T-helper 2 cell (primary cell): ENCODE measurements at places on chromosomes 3 and 15.
A peak's percentile ranks its signal among the peaks of the same experiment; 100 is the strongest.

- no peak for DNase-seq
These were observed 43.8 kb upstream of the LRRFIP2 start for GRCh38 chr3:37218206-37218605.

DNA sequence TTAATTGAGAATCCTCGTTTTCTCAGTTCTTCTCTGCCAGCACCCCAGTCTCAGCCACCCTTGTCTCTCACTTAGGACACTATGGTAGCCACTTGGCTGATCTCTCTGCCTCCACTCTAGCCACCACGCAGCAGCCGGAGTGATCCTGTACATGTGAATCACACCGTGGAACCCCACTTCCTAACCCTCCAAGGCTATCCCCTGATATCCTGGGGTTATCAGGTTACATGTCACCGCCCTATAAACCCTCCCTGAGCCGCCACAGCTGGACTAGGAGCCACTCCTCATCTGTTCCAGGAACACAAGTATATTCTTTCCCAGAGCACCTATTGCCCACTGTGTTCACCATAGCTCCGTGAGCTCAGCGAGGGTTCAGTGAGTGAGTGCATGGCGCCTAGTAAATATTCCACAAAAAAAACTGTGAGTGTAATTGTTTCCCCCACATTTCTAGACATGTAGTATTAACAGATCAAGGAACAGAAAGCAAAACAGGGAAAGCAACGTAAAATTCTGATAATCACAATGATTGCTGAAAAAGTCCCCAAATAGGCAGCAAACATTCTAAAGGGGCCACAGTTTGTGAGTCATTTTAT, 661 bp upstream of the PARP14 start:
- peak; percentile 9 for DNase-seq

DNA sequence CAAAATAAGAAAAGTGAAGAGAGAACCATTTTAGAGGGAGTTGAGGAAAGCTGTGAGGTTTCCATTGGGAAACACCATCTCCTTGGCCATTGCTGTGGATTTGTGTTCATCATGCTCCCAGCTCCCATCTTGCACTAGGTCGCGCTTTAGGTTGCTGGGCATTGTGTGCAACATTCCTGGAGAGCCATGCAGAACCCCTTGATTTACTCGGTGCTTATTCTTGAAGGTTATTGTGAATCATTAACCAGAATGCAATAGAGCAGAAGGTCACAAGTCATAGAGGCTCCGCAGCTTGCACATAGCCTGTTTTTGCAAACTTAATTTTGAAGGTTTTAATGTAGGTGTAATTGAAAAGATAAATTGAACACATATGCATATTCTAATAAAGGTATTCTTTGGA, 239.2 kb upstream of the IL12A start:
- DNase-seq = no peak

DNA sequence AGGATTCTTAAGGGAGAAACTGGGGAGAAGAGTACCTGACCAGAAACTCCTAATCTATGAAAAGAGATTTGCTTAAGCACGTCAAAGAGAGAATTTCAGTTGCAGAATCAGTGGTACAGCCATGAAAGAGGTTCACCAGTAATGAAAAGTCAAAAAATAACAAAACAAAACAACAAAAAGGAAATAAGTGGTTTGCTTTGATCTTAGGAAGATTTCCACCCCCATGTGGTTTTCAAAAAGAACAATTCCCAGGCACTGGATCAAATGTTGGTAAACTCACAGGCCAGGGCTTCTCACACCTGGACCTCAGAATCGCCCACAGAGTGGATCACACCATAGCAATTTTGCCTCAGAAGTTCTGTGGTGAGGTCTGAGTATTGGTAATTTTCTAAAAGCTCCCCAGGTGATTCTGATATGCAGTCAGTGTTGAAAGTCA, 67.5 kb downstream of the TMEM39A start:
- DNase-seq = no peak

- DNase-seq = no peak
These were observed 259 bp upstream of the CILP start for GRCh38 chr15:65211482-65211982.

DNA sequence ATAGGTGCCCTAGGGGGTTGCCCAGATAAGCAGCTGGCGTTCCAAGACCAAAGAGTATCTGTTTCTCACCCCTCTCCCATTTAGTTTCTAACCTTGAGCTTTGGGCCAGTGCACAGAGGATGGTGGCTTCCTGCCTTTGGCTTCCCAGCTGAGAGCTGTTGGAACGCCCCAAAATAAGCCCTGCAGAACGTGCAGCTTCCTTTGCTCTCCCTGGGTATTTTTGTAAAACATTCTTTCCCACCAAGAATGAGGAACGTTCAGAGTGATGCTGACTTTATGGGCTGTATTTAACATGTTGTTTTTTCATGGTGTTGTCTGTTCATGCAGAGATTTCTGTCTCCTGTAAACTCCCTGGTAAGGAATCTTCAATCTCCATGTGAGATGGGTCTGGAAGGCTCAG, 63.8 kb downstream of the LPP start:
- DNase-seq = no peak

GRCh38 chr3:43632269-43632733, 10.5 kb upstream of the ANO10 start:
- DNase-seq = no peak

- DNase-seq = no peak
These were observed 380.8 kb downstream of the LRTM1 start for GRCh38 chr3:54547051-54547450.

DNA sequence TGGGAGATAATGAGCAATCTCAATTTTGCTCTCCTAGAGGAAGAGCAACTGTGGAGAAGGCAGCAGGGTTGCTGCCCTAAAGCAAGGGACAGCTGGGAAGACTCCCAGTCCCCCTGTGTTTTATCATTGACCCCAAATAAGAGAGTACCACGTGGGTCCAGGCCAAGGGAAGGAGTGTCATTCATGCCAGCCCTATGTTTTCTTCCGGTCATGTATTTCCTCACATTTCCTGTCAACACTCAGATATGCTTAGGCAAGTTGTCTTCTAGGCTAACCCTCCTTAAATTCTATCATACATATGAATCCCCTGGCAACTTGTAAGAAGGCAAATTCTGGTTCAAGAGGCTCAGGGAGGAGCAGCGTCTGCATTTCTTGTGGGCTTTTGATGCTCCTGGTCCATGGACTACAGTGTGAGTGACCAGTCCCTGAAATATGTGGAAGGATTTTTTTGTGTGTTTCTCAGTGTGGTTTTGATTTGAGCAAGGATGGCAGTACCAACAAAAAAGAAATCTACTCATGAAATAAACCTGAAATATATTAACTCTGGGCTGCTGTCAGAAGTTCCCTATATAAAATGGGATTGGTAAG, 31.9 kb upstream of the RPP14 start:
- DNase-seq = no peak

- no peak for DNase-seq
These were observed 1311.4 kb downstream of the ROBO2 start for GRCh38 chr3:78351334-78351733.

DNA sequence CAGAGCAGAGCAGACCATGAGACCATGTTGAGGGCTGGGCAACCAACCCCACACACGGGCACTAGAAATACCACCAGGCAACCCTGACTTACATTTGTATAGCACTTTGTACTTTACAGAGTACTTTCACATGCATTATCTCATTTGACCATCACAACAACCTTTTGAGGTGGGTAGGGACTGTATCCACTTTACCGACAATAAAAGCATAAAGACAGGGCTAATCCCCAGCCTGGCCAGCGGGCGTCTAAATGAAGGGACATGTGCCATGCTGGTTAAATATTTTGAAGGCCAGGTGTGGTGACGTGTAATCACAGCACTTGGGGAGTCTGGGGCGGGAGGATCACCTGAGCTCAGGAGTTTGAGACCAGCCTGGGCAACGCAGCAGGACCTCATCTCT, 23.6 kb downstream of the RASGRP1 start:
- no peak for DNase-seq

DNA sequence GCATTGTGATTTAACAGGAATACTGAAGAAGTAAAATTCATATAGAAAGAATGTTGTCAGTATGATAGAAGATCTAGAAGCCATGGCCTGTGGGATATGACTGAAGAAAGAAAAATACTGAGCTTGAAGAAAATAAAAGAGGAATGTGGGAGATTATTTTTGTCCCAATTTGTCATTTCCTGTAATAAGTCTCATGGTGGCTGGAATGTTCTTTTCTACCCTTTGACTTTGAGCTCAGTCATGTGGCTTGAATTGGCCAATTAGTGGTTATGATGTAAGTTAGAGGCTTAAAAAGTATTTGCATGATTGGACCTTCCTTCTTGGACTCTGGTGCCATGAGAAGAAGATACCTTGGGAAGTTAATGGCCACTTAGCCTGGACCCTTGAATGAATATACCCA, 14.1 kb downstream of the APH1B start:
- DNase-seq = no peak

DNA sequence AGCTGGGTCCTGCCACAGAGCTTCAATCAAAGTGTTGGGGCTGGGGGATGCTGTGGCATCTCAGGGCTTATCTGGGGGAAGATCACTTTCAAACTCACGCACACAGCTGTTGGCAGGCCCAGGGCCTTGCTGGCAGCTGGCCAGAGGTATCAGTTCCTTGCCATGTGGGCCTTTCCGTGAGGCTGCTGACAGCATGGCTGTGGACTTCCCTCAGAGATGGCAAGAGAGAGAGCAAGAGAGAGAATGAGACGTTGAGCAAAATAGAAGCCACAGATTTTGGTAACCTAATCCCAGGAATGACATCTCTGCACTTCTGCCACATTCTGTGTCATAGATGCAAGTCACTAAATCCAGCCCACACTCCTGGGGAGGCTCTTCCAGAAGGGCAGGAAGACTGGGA, 91.0 kb downstream of the TPRG1 start:
- peak; percentile 45 for DNase-seq

GRCh38 chr3:112676659-112677234, 35.8 kb upstream of the CCDC80 start:
- DNase-seq = peak; percentile 29

- DNase-seq = no peak
These were observed 154.6 kb upstream of the TLE3 start for GRCh38 chr15:70252056-70252950.

GRCh38 chr15:100310041-100310405, 31.8 kb downstream of the ADAMTS17 start:
- no peak for DNase-seq

DNA sequence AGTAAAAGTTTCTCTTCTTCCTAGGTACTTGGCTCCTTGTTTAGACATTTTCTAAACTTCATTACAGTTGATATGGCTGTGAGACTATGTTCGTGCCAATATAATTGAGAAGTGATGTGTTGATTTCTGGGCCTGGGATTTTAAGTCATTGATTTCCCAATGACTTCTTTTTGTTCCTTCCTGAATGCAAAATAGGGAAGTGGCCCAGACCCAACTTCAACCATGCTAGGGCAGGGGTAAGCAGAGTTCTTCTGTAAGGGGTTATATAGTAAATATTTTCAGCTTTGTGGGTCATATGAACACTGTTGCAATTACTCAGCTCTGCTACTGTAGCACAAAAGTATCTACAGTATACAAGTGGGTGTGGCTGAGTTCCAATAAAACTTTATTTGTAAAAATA, 320.1 kb upstream of the WNT5A start:
- DNase-seq = no peak

DNA sequence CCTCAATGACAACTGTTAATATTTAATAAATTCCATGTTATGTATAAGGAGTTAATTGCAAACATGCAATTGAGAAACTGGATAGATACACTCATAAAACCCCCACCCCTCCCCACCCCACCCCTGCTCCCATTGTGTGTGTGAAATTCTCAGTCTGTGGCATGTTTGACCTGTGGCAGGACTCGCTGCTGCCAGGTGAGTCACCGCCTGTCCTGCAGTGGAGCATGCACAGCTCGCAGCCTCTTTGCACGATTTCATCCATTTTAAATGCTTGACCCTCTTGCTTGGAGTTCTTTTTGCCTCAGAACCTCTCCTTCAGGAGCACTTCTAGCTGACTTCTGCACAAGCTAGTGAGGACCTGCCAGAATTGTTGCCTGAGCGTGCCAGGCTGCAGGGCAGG, 5.3 kb upstream of the APEH start:
- DNase-seq = no peak

- DNase-seq = no peak
These were observed 22.5 kb downstream of the TBC1D2B start for GRCh38 chr15:78054966-78055365.

DNA sequence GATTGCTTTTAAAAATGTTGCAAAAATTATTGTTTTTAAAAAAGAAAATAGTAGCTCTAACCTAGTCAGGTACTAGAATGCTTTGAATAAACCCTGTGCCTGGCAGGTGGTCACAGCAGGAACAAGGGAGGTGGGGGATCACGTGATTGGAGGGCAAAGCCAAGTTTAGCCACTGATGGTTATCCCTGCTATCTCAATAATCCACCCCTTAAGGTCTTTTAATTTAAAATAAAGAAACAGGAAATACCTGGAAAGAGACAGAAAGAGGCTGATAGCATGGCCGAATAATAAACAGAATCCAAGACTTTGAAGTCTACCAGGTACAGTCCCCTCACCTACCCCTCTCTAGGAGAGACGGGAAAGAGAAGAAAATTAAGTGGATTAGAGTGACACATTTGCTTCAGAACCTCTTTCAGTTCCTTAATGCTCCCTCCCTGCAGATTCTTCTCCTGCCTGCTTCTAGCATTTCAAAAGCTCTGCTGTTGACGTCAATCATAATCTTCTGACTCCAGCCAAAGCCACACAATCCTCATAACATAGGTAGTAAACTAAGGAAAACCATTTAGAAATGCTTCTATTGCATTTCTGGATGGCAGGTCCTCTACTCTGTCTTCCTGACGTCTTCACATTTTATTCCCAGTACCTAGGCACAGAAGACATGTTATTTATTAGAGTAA, 303.4 kb upstream of the MME start:
- DNase-seq = no peak
